Transverse colon (tissue), 4 donors: ENCODE measurements at places on chromosomes 4 and X. TPM values are rescaled to one million over a fixed set of nuclear protein-coding genes. Genes with fewer than 3 reads are reported as not detected.

GPR143 gene
- not detected for total RNA-seq

CLTRN gene
- not detected for total RNA-seq

KIT gene
- total RNA-seq = 62.3 TPM

AREG gene
- 31.4 TPM for total RNA-seq

C4orf51 gene
- total RNA-seq = not detected

FGF2 gene
- total RNA-seq = 5.8 TPM

CXCL10 gene
- 3.0 TPM for total RNA-seq

ADGRG4 gene
- not detected for total RNA-seq

ASB12 gene
- total RNA-seq = not detected

TLL1 gene
- total RNA-seq = 2.0 TPM

SASH3 gene
- 1.6 TPM for total RNA-seq

C4orf50 gene
- total RNA-seq = 4.9 TPM

TEX13D gene
- total RNA-seq = not detected

SPATA18 gene
- 9.4 TPM for total RNA-seq

EGF gene
- total RNA-seq = 1.00 TPM

TLR2 gene
- total RNA-seq = 12.1 TPM

LDOC1 gene
- not detected for total RNA-seq

CFAP99 gene
- total RNA-seq = not detected

NXT2 gene
- 5.2 TPM for total RNA-seq

DCLK2 gene
- 3.5 TPM for total RNA-seq

FRMD7 gene
- not detected for total RNA-seq

ZXDA gene
- 18.7 TPM for total RNA-seq

UGT2A3 gene
- 185 TPM for total RNA-seq

PPEF2 gene
- total RNA-seq = not detected

POU3F4 gene
- total RNA-seq = not detected

SMIM43 gene
- 0.27 TPM for total RNA-seq

TMEM31 gene
- not detected for total RNA-seq

SERTM2 gene
- total RNA-seq = 0.64 TPM

NUDT10 gene
- not detected for total RNA-seq

TDO2 gene
- not detected for total RNA-seq

TRPC3 gene
- 3.4 TPM for total RNA-seq

PF4V1 gene
- total RNA-seq = not detected

PDLIM5 gene
- total RNA-seq = 96.1 TPM

TMEM47 gene
- total RNA-seq = 20.8 TPM
